Esophagus mucosa (tissue), 1 donor: ENCODE measurements at places on chromosomes 2 and 18.
A peak's percentile ranks its signal among the peaks of the same experiment; 100 is the strongest.

GRCh38 chr2:66569321-66569851 lies 134.5 kb downstream of the MEIS1 start:
- ATAC-seq, result no peak

GRCh38 chr18:56615738-56616520 lies 22.5 kb downstream of the TXNL1 start:
- no peak for ATAC-seq

DNA sequence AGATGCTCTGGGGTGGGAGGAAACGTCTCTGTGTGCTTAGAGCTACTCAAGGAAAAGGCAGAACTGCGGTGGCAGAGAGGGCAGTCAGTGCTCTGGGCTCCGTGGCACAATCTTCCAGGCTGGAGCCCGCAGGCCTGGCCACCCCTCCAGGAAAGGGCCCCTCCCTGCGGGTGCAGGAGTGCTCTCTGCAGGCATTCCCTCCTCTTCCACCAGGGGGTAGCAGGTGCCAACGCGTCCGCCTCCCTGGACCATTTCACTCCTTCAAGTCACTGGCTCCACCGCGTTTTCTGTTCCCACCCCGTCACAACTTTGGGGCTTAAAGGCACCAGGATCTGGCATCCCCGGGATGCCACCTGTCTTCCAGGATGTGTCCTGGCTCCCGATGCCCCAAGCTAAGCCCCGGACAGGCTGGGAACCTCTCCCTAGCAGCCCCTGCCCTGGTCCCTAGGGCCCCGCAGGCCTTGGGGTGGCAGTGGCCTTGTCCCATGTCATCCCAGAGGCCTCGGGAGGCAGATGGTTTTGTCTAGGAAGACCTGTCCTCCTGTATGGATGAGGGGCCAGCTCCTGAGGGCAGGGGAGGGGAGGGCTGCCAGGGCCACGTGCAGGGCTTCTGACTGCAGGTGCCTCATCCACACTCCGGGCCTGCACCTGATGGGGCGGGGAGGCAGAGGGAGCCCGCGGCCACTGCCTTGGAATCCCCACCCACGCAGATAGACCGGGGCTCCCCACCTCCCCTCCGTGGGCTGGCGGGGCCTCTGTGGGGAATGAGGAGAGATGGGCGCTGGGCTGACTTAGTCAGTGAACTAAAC lies 26.4 kb downstream of the KCNIP3 start:
- peak; percentile 66 for ATAC-seq

- peak; percentile 42 for ATAC-seq
These were observed 972 bp upstream of the DLX2 start for GRCh38 chr2:172103471-172104272.

DNA sequence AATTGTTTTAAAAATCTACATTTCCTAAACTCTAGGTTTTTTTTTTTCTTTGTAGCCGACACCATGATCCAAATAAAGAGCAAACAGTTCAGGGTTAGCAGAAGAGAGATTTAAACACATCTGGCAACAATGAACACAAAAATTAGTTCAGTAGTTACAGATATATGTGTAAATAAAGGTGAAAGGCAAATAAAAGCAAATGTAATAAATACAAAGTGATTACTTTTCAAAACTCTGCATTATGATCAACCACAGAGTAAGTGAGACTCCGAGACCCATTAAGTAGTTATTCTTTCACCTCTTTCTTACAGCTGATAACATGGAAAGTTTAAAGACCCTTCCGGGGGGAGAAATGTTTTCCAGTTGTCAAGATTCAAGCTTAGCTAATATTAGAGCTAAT lies 716 bp downstream of the CALCRL start:
- ATAC-seq, result no peak

GRCh38 chr2:8496617-8497016 lies 185.2 kb upstream of the ID2 start:
- ATAC-seq, result no peak

DNA sequence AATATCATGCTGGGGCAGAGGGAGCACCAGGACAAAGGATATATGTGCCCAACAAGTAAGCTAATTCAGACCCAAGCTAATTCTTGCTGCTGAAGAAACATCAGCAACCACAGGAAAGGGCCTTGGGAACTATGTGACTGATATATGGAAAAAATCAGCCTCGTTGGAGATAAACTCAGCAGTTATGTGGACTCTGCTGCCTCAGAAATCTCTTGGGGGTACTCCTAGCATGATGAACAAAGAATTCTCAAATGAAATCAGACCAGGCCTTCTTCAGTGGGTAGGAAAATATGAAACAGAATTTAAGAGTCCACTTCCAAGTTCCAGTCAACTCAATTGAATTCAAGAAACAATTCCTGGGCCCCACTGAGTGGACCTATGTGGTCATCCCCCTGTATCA lies 367.9 kb downstream of the TNS1 start:
- no peak for ATAC-seq

GRCh38 chr18:7678389-7678788 lies 111.3 kb downstream of the PTPRM start:
- no peak for ATAC-seq

DNA sequence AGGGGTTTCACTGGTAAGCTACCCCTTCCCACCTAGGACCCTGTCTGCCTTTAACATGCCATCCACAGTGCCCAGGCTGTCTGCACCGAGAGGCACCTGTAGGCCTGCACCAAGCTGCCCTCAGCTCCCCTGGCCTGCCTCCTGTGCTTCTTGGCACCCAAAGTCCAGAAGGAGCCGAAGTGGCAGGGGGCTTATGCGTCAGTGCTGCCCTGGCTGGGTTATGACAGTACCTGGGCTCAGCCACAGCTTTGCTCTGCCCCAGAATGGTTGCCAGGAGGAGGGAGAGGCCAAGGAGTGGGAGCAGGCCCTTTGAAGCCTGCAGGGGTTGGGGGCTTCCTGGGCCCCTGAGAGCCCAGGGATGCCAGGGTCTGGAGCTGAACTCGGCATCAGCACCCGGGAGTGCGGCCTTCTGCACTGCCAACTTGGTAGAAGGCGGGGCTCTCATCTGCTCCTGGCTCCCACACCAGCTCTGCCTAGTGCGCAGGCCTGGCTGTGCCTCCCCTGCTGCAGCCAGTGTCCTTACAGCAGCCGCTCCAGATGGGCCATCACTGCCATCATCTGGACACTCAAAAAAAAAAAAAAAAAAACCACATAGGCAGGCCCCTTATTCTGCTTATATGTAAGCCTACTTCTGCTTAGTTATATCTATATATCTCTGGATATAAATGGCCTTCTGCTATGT lies 155.4 kb downstream of the THSD7B start:
- ATAC-seq, result peak; percentile 25

GRCh38 chr2:241505086-241505780 lies 3.2 kb downstream of the STK25 start:
- no peak for ATAC-seq

DNA sequence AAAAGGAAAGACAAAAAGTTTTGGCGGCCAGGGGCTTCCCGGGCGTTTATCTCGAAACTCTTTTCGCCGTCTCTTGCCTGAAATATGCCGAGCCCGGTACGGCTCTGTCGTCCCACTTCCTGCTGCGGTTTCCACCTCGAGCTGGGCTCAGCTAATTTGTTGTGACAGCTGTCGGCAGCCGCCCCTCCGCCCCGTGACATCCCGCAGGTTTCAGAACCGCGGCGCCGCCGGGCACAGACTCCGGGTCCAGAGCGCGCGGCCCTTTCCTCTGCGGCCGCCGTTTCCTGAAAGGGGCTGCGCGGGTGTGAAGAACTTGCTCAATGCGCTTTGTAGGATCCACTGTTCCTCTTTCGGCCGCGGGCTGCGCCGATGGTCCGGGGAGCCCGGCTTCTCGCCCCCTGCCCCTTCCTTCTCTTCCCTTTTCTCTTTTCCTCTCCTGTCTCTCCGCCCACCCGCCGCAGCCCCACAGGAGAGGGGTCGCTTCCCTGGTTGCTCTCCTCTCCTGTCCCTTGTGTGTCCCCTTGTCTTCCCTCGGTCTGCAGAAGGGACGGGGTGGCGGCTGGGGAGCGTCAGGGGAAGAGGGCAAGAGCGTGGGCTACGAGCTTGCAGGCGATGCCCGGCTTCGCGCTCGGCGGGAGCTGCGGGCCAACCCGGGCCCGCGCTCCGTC lies 648 bp downstream of the ARID5A start:
- ATAC-seq, result peak; percentile 25

DNA sequence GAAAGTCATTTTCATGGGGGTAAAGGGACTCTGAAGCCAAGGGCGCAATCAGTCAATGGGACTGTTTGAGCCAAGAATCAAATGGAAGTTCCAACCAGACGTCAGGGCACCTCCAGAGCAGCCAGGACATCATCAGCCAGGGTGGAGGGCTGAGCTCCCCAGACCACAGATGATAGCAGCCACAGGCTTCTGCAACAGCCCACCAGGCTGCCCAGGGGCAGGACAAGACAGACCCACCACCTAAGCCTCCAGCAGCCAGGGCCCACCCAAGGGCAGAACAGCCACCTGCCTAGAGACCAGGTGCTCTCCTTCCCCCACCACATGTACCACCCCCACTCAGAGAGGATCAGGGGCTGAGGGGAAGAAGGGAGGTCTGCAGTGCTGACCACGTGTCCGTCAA lies 53.8 kb upstream of the SLC66A3 start:
- ATAC-seq, result no peak

- ATAC-seq, result peak; percentile 62
These were observed 16.5 kb upstream of the ACSL3 start for GRCh38 chr2:222844323-222844722.

DNA sequence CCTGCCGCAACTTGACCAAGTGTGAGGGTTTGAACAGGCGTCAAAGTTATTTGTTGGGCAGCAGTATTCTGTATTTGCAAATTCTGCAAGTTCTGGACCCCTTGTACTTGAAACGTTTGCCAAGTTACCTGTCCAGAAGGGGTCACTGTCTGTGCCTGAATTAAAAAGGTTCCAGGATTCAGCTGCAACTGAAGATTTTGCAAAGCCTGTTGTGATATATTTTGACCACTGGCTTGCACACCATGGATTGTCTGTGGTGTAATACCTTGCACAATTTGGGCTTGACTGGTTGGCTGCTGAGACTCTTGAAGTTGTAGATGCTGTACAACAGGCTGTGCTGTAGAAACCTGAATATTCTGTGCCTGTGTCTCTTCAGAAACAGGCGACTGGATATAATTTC lies 10.2 kb downstream of the SP3 start:
- ATAC-seq, result peak; percentile 31

- no peak for ATAC-seq
These were observed 182.9 kb downstream of the VWC2L start for GRCh38 chr2:214593727-214594126.

GRCh38 chr2:128637481-128638155 lies 318.9 kb upstream of the HS6ST1 start:
- ATAC-seq, result no peak

- ATAC-seq, result peak; percentile 5
These were observed 96.6 kb downstream of the INHBB start for GRCh38 chr2:120442541-120442922.

DNA sequence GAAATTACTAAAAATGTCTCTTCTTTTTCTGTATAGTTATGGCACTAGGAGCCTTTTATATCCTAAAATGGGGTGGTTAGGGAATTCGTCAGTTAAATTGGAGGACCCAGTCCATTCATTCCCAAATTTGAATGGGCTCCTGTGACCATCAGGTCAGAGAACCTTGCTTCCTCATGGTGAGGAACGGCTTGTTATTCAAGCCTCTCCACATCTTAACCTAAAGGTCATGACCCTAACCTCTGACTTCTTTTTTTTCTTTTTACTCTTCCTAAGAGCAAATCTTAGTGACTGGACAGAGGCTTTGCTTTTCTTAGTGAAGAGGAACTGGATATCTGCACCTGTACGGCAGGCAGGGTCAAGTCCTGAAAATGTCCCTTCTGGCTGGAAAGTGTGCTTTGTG lies 53.1 kb downstream of the GREB1L start:
- no peak for ATAC-seq

DNA sequence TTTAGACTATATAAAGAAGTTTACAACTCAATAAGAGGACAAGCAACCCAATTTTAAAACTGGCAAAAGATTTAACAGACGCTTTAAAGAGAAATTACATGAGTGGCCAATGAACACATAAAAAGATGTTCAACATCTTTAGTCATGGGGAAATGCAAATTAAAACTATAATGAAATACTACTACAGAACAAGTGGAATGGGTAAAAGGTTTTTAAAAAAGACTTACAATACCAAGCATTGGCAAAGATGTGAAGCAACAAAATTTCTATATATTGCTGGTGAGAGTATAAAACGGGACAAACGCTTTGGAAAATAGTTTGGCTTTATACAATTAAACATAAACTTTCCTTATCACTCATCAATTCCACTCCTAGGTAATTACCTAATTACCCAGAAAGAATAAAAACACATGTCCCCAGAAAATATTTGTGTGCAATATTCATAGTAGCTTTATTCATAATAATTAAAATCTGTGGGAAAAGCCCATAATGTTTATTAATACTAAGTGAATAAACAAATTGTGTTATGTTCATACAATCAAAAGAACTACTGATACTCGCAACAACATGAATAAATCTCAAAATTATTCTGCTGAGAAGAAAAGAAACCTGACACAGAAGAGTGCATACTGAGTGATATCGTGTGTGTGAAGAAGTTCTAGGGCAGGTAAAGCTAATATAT lies 76.7 kb upstream of the MYCN start:
- ATAC-seq, result no peak

DNA sequence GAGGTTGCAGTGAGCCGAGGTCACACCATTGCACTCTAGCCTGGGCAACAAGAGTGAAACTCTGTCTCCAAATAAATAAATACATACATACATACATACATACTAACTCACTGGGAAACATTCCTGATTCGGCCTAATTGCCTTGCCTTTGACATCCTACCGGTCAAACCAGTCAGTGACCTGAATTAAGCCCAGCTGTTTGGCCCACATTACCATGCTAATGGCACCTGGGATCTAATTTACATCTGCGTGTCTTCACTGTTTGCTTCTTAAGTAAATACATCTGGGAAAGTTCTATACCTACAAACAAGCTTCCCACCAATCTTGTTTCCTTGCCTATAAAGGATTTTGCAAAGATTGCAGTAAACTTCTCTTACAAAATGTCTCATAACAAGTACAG lies 230.2 kb upstream of the ZC3H15 start:
- ATAC-seq, result no peak

DNA sequence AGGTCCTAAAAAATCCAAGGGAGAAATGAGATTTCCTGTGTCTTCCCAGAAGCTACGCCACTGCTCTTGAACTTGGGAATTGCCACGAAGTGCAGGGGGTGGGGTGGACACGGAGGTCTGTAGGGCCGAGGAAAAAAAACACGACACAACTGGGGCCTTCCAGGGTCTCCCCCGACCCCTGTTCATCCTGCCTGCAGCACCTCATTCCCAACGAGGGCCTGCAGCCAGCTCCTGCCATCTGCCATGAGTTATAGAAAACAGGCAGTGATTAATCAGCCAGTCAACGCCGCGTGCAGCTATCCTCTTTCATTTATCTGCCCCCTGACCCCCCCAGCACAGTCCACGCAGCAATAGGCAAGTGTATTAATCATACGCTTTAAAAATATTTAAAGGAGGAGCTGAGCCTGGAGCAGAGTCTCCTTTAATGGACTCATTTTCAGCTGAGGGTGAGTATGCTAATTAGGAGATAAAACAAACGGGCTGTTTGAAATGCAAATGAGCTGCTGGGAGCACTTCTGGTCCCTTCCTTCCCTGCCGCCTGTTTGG lies 209.9 kb downstream of the TFCP2L1 start:
- peak; percentile 78 for ATAC-seq
